ENCODE measurements at places on chromosomes 2 and 18. TPM values are rescaled to one million over a fixed set of nuclear protein-coding genes. Genes with fewer than 3 reads are reported as not detected.

GRCh38 chr2:237532160-237532559 lies 34.2 kb upstream of the PRLH start:
- no peak for DNase-seq

GRCh38 chr2:112035786-112036185 lies 19.3 kb upstream of the TMEM87B start:
- DNase-seq, result no peak

DNA sequence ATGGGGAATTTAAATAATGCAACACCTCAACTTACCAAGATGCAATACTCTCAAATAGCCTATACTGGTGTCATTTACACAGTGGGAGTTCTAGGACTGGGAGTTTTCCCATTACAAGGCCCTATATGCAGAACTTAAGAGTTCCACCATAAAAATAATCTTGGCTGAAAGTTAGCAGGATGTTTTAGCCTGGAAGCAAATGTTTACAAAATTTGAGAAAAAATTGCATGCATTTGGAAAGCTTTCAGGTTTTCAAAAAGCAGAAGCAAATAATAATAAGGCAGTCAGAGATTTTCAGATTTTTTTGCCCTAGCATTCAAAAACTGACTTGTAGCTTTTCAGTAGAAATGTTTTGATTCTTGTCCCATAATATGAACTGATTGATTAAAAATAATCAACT lies 397.3 kb downstream of the ARHGAP15 start:
- DNase-seq, result no peak

DNA sequence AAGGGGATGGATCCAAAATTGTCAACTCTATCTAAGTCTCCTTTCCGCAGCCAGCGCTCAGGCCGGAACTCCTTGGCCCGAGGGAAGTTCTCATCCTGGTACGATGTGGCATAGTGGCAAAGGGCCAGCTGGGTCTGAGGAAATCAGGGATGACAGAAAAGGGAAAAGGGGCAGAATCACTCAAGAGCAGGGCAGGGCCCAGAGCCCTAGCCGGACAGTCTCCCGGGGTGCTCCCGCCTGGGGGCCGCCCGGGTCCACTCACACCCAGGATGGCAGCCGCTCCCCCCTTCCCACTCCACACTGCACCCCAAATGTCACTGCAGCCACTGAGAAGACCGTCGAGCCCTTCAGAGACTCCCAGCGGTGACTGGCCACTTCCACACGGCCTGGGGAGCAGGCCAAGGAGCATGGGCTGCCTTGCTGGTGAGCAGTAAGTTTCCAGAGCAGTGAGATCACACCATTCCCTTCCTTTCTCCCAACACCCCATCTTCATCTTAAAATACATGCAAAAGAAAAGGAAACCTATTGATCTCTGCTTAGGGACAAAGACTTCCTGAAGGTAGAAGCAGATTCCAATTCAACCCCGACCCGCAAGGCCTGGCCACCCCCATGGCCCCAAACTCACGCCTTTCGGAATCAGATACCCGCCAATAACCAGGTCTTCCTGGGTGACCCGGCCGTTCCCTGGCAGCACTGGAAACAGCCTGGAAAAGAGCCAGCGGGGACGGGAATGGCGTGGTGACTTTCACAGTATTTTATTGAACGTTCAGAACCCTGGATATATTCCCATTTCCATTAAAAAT lies 26.7 kb downstream of the CYP27C1 start:
- DNase-seq, result peak; percentile 58

DNA sequence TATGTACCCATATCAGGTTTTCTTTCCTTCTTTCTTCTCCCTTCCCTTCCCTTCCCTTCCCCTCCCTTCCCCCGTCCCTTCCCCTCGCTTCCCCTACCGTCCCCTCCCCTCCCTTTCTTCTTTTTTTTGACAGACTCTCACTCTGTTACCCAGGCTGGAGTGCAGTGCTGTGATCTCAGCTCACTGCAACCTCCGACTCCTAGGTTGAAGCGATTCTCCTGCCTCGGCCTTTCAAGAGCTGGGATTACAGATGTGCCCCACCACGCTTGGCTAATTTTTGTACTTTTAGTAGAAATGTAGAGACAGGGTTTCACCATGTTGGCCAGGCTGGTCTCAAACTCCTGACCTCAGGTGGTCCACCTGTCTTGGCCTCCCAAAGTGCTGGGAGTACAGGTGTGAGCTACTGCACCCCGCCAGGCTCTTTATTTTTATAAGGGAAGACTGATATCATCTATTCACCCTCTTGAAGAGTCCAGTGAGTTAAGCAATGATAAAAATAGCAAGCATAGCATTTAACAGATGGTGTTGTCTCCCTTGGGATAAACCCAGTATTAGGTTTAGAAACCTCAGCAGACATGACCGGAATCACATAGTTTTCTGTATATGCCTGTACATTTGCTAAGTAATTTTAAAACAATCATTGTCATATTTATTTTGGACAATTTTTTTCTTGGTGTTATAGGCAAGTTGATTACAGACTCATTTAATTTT lies 888.4 kb downstream of the TRIB2 start:
- DNase-seq, result no peak

DNA sequence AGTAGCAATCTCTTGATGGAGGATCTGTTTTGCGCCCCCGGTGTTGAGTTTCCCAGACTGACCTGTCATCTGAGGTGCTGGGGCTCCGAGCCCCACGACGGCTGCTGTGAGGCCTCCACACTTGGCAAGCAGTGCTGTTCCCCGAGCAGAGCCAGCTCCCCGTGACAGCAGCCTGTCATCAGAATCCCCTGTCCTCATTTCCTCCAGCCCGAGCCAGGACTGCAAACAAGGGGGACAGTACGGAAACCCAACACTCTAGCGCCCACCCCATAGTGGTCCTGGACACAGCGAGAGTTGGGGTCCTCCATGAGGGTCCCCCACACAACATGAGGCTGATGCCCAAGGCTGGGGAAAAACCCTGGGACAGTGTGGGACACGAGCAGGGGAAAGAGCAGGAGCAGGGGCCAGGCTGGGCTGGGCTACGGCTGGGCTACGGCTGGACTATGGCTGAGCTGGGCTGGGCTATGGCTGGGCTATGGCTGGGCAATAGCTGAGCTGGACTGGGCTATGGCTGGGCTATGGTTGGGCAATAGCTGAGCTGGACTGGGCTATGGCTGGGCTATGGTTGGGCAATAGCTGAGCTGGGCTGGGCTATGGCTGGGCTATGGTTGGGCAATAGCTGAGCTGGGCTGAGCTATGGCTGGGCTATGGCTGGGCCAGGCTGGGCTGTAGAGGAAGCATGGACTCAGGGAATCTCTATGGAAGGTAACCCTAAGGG lies 1.5 kb upstream of the KLHL30 start:
- peak; percentile 69 for DNase-seq

- no peak for DNase-seq
Observed at GRCh38 chr2:191855382-191855781, 8.5 kb upstream of the CAVIN2 start.

Gene ACMSD
- total RNA-seq, result not detected

Gene VWC2L
- not detected for total RNA-seq

Gene GREB1
- total RNA-seq, result 3.1 TPM

Gene RHOB
- 471 TPM for total RNA-seq

Gene IL36B
- not detected for total RNA-seq

All from right atrium auricular region (tissue), 2 donors.